Endothelial cell of umbilical vein (primary cell): ENCODE measurements at places on chromosomes 5 and 9. TPM values are rescaled to one million over a fixed set of nuclear protein-coding genes. Genes with fewer than 3 reads are reported as not detected.

Gene SHC3
- 0.16 and 2.0 TPM in 2 replicates for total RNA-seq

Gene SHOC1
- total RNA-seq, result not detected in 2 replicates

Gene PAX5
- not detected in 2 replicates for total RNA-seq

Gene SPINK13
- total RNA-seq, result not detected in 2 replicates

Gene LRRC19
- not detected in 2 replicates for total RNA-seq

Gene FRMD3
- total RNA-seq, result 6.1 and 7.3 TPM in 2 replicates

Gene CDC20B
- 0.14 and 0.22 TPM in 2 replicates for total RNA-seq

Gene UNC5A
- 0.22 and 0.51 TPM in 2 replicates for total RNA-seq

Gene EPB41L4B
- total RNA-seq, result 0.15 and 0.23 TPM in 2 replicates

DNA sequence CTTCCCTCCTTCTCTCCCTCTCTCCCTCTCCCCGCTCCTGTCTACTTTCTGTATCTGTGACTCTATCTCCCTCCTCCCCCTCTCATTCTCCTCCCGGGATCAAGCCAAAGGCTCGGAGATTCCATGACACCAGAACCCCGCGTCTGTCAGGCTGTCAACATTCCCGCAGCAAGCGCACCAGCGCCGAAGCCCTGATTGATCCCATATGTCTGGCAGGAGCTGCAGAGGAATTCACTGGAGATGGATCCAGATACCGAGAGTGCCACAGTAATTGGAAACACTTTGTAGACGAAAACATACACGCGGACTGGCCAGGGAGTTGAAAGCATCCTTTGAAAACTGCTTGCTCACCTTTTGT lies 300 bp upstream of the SVEP1 start:
- H3K27me3 ChIP-seq, result peaks cover 28% of the 10 kb centered on the region
- H3K4me3 ChIP-seq, result peak overlapping the region; percentile 54
- H3K36me3 ChIP-seq, result no peaks in the 10 kb centered on the region
- H3K4me1 ChIP-seq, result peaks cover 8% of the 10 kb centered on the region
- H3K27ac ChIP-seq, result no peak overlapping the region
- no peak for DNase-seq

DNA sequence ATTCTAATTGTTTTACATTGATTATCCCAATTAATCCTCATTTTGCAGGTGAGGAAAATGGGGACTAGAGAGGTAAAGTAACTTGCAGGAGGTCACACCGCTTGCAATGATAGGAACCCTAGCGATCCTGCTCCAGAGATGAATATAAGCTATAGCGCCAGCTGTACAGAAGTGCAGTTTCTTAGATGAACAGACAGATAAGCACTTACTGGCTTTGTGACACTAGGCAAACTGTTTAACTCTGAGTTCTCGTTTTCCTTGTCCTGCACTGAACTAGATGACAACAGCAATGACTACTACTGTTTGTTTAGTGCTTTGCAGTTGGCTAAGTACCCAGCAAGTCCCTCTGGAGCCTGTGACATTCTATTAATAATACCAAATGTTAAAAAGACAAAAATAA lies 11.1 kb downstream of the LHX6 start:
- H3K4me1 ChIP-seq, result peaks cover 9% of the 10 kb centered on the region
- no peak overlapping the region for H3K4me3 ChIP-seq

DNA sequence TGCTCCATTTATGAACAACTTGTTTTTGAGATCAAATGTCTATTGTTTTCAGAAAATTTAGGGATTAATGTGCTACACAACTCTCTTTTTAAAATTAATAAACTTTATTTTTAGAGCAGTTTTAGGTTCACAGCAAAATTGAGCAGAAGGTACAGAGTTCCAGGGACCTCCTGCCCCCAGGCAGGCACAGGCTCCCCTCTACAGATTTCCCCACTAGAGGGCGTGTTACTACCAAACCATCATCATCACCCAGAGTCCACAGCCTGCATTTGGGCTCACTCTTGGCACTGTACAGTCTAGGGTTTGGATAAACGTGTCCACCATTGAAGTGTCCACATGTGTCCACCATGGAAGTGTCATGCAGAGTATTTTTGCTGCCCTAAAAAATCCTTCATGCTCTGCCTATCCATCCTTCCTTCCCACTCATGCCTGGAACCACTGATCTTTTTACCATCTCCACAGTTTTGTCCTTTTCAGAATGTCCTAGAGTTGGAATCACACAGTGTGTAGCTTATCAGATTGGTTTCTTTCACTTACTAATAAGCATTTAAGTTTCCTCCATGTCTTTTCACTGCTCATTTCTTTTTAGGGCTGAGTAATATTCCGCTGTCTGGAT lies 61.7 kb downstream of the MRPL36 start:
- H3K27ac ChIP-seq, result no peak overlapping the region
- H3K4me1 ChIP-seq, result no peaks in the 10 kb centered on the region
- DNase-seq, result peak; percentile 20
- H3K27me3 ChIP-seq, result no peaks in the 10 kb centered on the region
- no peak overlapping the region for H3K4me3 ChIP-seq

DNA sequence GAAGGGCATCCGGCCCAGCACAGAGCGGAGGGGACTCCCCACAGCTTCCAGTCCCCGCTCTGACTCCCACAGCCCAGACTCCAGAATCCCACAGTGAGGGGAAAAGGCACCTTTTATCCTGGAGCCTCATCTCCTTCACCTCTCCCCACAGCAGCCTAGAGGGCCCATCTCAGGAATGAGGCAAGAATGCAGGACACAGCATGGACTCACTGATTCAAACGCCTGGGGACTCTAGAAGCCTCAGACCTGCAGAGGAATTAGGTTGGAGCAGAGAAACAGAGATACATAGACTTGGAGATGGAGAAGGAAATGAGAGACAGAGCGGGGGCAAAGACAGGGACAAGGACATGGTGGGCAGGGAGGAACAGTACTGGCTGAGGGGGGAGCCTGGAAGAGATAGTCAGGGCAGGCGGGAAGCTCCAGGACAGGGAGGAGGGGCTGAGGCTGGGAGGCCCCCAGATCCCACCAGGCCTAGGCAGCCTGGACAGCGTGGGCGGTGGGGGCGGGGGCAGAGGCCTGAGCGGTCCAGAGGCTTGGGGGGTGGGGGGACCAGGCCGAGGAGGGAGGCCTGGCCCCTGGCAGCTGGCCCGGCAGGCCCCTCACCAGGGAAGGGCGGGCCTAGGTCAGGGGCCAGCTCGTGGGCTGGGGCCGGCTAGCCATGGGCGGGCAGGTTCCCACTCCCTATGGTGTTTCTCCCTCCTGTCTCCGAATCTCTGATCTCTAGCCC lies 15.8 kb downstream of the CNTFR start:
- H3K4me3 ChIP-seq, result no peak overlapping the region
- H3K4me1 ChIP-seq, result no peaks in the 10 kb centered on the region
- peaks cover 27% of the 10 kb centered on the region for H3K27me3 ChIP-seq
- no peaks in the 10 kb centered on the region for H3K36me3 ChIP-seq
- no peak for DNase-seq

GRCh38 chr5:93874491-93874890 lies 133.1 kb upstream of the POU5F2 start:
- H3K36me3 ChIP-seq, result no peaks in the 10 kb centered on the region
- H3K4me3 ChIP-seq, result no peak overlapping the region
- H3K27ac ChIP-seq, result no peak overlapping the region

- no peaks in the 10 kb centered on the region for H3K27me3 ChIP-seq
- no peaks in the 10 kb centered on the region for H3K4me1 ChIP-seq
- no peak overlapping the region for H3K4me3 ChIP-seq
- no peaks in the 10 kb centered on the region for H3K36me3 ChIP-seq
These were observed 20.1 kb downstream of the DOCK2 start for GRCh38 chr5:169657127-169657526.

GRCh38 chr9:113559834-113560800 lies 96.6 kb downstream of the RGS3 start:
- H3K4me3 ChIP-seq, result no peak overlapping the region
- peaks cover 11% of the 10 kb centered on the region for H3K4me1 ChIP-seq
- peaks cover 6% of the 10 kb centered on the region for H3K36me3 ChIP-seq
- no peak overlapping the region for H3K27ac ChIP-seq
- H3K27me3 ChIP-seq, result no peaks in the 10 kb centered on the region

DNA sequence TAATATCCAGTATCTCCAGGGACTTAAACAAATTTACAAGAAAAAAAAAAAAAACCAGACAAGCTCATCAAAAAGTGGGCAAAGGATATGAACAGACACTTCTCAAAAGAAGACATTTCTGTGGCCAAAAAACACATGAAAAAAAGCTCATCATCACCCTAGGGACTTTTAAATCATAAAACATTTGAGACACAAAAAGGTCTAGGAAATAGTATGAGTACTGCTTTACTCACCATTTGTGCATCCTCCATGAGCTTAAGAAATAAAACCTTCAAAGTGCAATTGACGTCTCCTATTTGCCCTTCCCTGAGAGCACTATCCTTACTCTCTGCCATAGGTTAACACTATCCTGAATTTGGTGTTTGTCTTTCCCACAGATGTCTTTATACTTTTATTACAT lies 193.7 kb upstream of the NREP start:
- H3K4me1 ChIP-seq, result no peaks in the 10 kb centered on the region
- no peak for DNase-seq
- H3K36me3 ChIP-seq, result no peaks in the 10 kb centered on the region
- H3K27ac ChIP-seq, result no peak overlapping the region

- peaks cover 14% of the 10 kb centered on the region for H3K27me3 ChIP-seq
- peak; percentile 67 for DNase-seq
- H3K4me1 ChIP-seq, result peaks cover 4% of the 10 kb centered on the region
- H3K27ac ChIP-seq, result no peak overlapping the region
These were observed 72.8 kb downstream of the PSAT1 start for GRCh38 chr9:78369639-78370219.

- H3K4me1 ChIP-seq, result peaks cover 15% of the 10 kb centered on the region
- DNase-seq, result no peak
- H3K27me3 ChIP-seq, result no peaks in the 10 kb centered on the region
- H3K27ac ChIP-seq, result no peak overlapping the region
- no peak overlapping the region for H3K4me3 ChIP-seq
These were observed 33.7 kb downstream of the BICD2 start for GRCh38 chr9:92730897-92731296.

- no peaks in the 10 kb centered on the region for H3K4me1 ChIP-seq
- H3K36me3 ChIP-seq, result no peaks in the 10 kb centered on the region
- H3K27me3 ChIP-seq, result no peaks in the 10 kb centered on the region
- H3K4me3 ChIP-seq, result no peak overlapping the region
These were observed 1074.2 kb upstream of the WWC1 start for GRCh38 chr5:167217097-167217743.

DNA sequence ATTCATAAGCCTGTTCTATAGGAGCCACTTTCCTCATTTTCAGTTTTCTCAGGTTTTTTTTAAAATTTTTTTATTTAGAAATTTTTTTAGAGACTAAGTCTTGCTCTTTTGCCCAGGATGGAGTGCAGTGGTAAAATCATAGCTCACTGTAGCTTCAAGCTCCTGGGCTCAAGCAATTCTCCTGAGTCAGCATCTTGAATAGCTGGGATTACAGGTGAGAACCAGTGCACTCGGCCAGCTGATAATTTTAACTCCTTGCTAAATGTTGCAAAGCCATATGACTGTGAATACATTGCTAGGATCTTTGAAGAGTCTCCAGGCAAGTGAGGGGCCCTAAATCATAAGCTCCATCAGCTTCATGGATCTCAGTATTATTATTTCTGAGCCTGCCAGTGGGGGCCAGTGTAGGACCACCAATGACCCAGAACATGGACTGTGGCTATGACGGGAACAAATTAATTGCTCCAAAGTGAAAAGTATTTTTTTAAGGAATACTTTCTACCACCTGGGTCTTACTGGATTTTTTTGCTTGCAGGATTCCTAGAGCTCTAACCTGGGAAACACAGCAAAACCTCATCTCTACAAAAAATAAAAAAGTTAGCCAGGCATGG lies 5.7 kb upstream of the GAPVD1 start:
- H3K27me3 ChIP-seq, result no peaks in the 10 kb centered on the region
- no peak for DNase-seq
- H3K36me3 ChIP-seq, result no peaks in the 10 kb centered on the region
- H3K27ac ChIP-seq, result no peak overlapping the region
- no peaks in the 10 kb centered on the region for H3K4me1 ChIP-seq
- no peak overlapping the region for H3K4me3 ChIP-seq

GRCh38 chr9:16585591-16585990 lies 284.9 kb downstream of the BNC2 start:
- peaks cover 2% of the 10 kb centered on the region for H3K36me3 ChIP-seq
- no peak overlapping the region for H3K27ac ChIP-seq
- H3K4me3 ChIP-seq, result no peak overlapping the region
- no peaks in the 10 kb centered on the region for H3K27me3 ChIP-seq

- no peaks in the 10 kb centered on the region for H3K36me3 ChIP-seq
- H3K27me3 ChIP-seq, result no peaks in the 10 kb centered on the region
- no peak for DNase-seq
- H3K27ac ChIP-seq, result peak overlapping the region; percentile 52
These were observed 426 bp downstream of the FAM114A2 start for GRCh38 chr5:154038261-154038706.

DNA sequence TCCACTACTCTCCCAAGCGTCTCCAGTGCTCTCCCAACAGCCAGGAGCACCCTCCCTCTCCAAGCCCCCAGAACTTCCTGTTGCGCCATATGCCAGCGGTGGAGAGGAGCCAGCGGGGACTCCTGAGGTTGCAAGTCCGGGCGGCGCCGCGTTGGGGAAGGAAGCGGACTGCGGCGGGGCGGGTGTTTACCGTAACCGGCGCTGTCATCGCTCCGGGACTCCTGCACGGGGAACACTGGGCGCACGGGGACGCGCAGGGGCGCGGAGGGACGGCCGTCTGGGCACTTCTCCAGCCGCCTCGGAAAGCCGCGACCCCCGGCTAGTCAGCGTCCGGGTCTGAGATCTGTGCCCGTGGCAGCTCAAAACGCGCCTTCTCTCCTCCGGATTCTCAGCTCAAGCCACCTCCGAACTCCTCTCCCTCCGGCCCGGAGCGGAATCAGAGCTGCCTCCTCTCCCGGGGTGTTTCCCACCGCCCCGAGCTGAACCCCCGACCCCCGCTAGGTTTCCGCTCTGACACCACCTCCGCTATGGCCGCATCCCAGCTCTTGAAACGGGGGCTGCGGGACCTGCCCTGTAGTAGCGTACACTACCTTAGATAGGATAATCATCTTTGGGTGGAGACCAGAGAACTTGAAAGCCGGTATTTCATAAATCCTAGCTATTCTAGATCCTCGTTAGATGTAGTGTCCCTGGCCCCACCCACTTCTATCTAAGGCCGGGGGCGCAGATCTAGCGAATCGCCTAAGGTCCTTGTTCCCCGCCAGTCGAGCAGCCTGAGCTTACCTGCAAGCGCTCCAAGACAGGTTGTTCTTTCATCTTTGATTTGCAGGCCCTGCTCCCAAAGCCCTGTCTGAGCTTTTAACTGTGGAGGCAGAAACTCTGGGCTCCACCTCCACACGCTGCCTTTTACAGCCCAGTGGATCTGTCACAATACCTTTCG lies at the start of gene TRPM6:
Gene TRPM6, minus strand, starts transcription at position 881 of the 940 bp plus-strand sequence. Its CDS starts 65 bp downstream, at position 816.
- peak within 1 kb of the TSS; percentile 53 for H3K4me3 ChIP-seq
- peaks cover 12% of the 10 kb centered on the region for H3K27me3 ChIP-seq
- H3K27ac ChIP-seq, result no peak within 1 kb of the TSS
- peak; percentile 48 for DNase-seq
- peaks cover 6% of the 10 kb centered on the region for H3K4me1 ChIP-seq

GRCh38 chr5:147504535-147504934 lies 5.3 kb downstream of the DPYSL3 start:
- peaks cover 35% of the 10 kb centered on the region for H3K4me1 ChIP-seq
- no peaks in the 10 kb centered on the region for H3K27me3 ChIP-seq
- no peak overlapping the region for H3K4me3 ChIP-seq
- no peaks in the 10 kb centered on the region for H3K36me3 ChIP-seq

DNA sequence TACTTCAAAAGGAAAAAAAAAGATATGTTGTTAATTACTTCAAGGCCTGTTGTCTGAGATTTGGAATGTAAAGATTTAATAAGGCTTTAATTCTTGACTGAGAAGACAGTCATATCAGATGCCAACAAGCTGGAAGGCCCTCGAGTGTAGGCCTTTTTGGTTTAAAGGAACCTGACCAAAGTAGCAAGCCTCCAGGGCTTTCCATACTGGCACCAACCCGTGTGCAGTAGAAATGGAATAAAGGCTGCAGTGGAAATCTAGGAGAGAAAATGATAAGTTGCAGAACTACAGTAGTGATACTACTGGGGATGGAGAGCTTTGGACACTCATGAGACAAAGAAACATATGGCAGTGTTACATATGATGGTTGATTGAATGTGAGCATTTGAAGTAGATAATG lies 358.0 kb downstream of the TAF11L14 start:
- DNase-seq, result no peak
- H3K36me3 ChIP-seq, result no peaks in the 10 kb centered on the region
- no peak overlapping the region for H3K27ac ChIP-seq
- no peak overlapping the region for H3K4me3 ChIP-seq
